ENCODE measurements at places on chromosomes 5 and 9. TPM values are rescaled to one million over a fixed set of nuclear protein-coding genes. Genes with fewer than 3 reads are reported as not detected.

DNA sequence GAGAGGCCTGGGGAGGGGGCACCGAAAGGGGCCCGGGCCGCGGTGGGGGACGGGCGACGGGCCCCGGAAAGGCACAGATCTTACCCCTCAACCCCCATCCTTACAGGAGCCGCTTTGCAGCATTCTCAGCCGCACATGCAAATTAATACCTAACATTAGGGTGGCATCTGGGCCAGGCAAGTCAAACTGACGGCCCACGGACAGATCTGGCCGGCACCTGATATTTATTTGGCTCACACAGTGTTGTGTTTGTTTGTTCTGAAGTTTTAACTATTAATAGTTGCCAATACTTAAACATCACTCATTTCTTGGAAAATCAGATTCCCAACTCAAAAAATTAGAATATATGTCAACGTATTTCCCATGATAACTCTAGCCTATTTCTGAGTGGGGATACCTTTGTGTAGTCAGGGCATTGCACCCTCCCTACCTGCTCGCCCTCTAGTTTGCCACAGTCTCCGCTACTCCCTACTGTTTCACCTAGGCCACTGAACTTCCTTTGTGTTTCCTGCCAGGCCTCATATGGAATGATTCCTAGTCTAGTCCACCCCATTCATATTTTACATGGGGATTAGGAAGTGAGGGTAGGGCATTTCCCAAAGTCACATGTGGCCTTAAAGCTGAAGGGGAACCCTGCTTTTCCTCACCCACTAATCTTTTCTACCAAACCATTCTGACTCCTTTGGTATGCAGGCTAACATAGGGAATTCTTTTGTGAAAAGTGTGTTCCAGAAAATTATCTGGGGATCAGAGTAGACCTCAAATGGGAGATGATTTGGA lies 71.9 kb upstream of the LARP1 start:
- no peak for DNase-seq

ITK gene
- 1.5 TPM for total RNA-seq

SHC3 gene
- 1.6 TPM for total RNA-seq

DNA sequence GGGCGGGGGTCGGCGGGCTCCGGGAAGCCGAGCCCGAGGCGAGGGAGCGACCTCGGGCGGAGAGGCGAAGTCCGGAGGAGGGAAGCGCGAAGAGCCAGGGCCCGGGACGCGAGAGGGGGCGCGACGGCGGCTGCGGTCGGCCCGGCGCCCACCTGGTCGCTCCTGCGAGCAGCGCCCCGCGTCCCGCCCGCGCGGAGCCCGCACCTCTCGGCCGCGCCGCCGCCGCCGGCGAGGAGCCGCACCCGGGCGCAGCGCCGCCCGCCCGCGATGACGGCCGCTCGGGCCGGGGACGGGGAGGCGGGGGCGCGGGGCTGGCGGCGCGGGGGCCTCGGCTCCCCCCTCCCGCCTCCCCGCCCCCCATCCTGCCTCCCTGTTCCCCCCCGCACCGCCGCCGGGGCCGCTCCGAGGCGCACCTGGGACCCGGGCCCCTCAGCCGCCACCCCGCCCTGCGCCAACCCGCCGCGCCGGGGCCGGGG lies 2.6 kb downstream of the NR5A1 start:
- no peak for DNase-seq

INSL6 gene
- total RNA-seq, result not detected

INSL4 gene
- total RNA-seq, result not detected

DNA sequence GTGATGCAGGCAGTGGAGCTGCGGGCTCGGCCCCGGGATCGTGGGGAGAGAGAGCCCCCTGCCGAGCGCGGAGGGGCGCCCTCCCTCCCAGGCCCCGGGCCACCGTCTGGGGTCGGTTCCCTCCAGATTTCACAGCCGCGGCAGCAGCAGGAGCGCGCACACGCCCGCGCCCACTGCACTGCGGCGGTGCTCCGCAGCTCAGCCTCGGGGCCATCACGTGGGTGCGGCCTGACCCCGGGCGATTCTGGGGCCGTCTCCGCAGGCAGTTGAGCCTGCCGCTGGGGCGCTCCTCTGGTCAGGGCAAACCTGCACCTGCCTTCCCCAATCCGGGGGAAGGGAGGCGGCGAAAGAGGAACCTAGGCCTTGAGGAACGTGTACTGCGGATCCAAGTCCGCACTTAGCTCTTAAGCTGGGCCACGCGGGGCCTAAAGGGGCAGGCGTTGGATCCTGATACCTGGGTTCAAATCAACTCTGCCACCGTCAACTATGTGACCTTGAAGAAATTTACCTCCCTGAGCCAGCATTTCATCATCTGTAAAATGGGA lies 9.4 kb upstream of the DELE1 start:
- peak; percentile 53 for DNase-seq

GRCh38 chr9:100472268-100472667 lies 681 bp upstream of the TMEFF1 start:
- DNase-seq, result no peak

LCN1 gene
- not detected for total RNA-seq

CNTFR gene
- 13.1 TPM for total RNA-seq

DNA sequence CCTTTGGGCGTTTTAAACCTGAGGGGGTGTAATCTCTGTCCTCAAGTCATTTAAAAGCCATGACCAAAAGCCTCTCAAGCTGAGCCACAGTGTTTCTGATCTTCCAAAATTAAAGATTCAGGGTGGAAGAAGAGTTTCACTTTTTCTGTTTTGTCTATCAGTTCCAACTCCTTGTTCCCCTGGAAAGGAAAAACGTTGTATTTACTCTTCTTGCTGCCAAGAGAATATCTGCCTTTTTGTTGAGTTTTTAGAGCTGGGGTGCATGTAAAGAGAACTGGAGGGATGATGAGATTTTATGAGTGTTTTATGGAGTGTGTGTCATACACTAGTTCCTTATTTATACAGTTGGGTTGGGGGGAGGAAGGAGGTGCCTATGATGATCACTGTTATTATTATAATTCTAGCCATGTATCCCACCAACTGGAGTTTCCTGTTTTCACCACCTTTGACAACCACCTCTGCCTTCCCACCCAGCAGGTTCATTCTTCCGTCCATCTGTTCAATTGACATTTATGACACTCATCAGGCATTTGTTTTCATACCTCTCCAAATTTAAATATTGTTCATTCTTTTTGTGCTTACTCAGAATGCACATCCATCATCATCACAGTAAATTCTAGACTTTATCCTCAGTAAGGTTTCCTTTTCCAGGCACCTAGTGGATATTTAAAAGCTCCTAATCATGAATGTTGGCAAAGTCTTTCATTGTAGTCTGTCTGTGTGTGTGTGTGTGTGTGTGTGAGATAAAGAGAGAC lies 97.9 kb upstream of the MPDZ start:
- DNase-seq, result no peak

DNA sequence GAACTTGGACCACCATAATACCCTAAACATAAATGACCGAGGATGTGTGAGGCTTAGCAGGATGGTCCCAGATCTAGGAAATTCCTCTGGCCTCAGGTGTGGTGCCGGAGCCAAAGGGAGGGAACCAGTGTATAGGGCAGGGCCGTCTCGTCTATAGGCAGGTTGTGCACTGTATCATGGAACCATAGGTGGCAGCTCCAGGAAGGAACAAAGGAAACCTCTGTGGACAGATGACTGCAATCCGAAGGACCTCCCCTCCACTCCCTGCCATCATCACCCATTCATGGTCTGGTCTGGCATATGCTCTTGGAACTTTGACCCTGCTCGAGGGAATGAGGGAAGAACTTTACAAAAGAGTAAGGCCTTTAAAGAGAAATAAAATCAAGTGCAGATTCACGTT lies 2.9 kb upstream of the MACIR start:
- DNase-seq, result peak; percentile 46

DND1 gene
- 1.0 TPM for total RNA-seq

- no peak for DNase-seq
Observed at GRCh38 chr5:58094031-58094430, 365.9 kb downstream of the PLK2 start.

GRCh38 chr9:3014178-3014577 lies 170.3 kb upstream of the PUM3 start:
- DNase-seq, result no peak

HIGD2A gene
- 194 TPM for total RNA-seq

GRCh38 chr5:150129813-150130492 lies 25.7 kb downstream of the PDGFRB start:
- DNase-seq, result peak; percentile 78
